ENCODE measurements at places on chromosomes 13 and 19.

DNA sequence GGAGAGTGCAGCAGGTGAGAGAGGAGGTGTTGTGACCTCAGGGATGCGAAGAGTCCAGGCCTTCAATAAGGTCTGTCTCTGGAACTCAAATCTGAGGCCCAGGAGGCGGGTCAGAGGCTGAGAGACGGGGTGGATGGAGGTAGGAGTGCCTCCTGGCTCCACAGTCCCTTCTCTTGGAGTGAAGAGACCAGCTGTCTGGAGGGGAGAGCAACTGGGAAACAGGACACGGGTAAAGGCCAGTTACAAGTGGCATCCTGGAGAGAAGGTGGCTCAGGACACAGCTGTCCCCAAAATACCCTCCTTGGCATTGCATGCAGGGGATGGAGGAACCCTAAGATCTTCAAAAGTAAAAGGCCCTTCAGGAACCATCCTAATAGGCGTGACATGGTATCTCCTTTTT lies 19.2 kb downstream of the PDE4A start:
- no peak for DNase-seq

- no peak for DNase-seq
Measured at GRCh38 chr19:9854282-9854846, 19.2 kb downstream of the PIN1 start.

GRCh38 chr19:30651066-30651465 lies 278.9 kb downstream of the ZNF536 start:
- no peak for DNase-seq

DNA sequence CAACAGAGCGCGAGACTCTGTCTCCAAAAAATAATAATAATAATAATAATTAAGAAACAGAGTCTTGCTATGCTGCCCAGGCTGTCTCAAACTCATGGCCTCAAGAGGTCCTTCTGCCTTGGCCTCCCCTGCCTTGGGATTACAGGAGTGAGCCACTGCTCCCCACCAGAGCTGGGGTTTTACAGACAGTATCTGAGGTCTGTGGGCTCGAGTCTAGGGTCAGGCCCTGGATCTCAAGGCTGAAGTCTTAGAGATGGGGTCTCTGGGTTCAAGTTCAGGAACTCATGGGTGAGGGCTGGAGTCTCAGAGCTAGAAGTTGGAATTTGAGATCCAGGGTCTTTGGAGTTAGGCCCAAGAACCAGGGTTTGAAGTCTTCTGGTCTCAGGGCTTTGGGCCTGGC lies 3.5 kb downstream of the IL11 start:
- no peak for DNase-seq
